ENCODE measurements at places on chromosomes 11 and 22. TPM values are rescaled to one million over a fixed set of nuclear protein-coding genes. Genes with fewer than 3 reads are reported as not detected.

Gene C11orf86
- not detected for polyA plus RNA-seq

Gene PEX16
- 61.1 TPM for polyA plus RNA-seq

Gene IGLL1
- polyA plus RNA-seq: not detected

Gene SERPING1
- 0.22 TPM for polyA plus RNA-seq

Gene AMOTL1
- 12.6 TPM for polyA plus RNA-seq

Gene FGF19
- 6.2 TPM for polyA plus RNA-seq

Gene MPEG1
- polyA plus RNA-seq: 0.21 TPM

Gene C22orf31
- polyA plus RNA-seq: not detected

Gene TTC12
- polyA plus RNA-seq: 4.2 TPM

Gene OR8D1
- not detected for polyA plus RNA-seq

Gene CDC42EP1
- not detected for polyA plus RNA-seq
